ENCODE measurements at places on chromosomes 7 and 10. TPM values are rescaled to one million over a fixed set of nuclear protein-coding genes. Genes with fewer than 3 reads are reported as not detected.
A peak's percentile ranks its signal among the peaks of the same experiment; 100 is the strongest.

DNA sequence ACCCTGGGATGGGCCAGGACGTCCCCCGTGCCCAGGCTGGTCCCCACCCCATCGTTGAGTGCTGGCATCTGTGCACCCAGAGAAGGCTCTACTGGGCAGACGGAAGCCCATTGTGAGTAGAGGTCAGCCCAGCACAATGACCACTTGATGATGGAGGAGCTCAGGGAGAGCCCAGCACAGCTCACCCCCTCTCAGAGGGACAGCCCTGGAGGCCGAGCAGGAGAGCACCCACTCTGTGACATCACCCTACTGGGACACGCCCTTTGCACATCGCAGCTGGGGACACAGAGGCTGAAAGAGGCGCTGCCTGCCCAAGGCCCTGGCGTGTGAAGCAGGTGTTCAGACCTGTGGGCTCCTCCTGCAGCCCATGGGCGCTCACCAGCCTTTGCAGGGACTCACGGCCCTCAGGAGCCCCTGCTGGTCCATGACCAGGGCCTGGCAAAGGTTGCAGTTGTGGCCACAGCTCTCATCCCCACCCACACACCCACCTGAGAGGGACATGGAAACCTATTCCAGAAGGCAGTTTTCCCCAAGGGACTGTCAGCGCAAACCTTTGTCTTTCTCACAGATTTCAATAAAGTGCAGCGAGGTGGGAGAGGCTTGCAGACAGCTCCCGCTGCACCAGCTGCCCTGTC, 67.2 kb upstream of the PPP2R2D start:
- DNase-seq: no peak

DNA sequence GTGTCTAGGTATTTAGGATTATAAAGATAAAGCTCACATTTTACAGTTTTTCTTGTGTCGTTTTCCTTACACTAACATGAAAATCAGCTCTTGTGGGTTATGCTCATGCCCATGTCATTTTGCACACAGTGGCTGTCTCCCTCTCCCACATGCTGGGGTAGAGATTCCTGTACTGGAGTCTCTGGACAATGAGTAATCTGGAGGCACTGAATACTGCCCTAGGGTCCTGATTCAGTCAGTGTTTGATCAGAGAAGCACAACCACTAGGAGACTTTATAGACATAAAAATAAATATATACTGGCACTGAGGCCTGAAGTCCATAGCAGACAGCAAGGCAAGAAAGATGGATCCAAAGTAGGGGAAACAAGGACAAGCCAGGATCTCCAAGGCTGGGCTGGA, 1008.8 kb downstream of the KCNMA1 start:
- no peak for DNase-seq

Gene COL13A1
- total RNA-seq: not detected

- no peak for DNase-seq
Observed at GRCh38 chr10:98485959-98486358, 39.2 kb upstream of the HPS1 start.

Gene ASIC3
- 3.6 TPM for total RNA-seq

Gene NEUROG3
- not detected for total RNA-seq

- no peak for DNase-seq
Observed at GRCh38 chr10:114408968-114409444, 4.7 kb upstream of the AFAP1L2 start.

Gene COX15
- total RNA-seq: 36.5 TPM

GRCh38 chr7:129055861-129056464, 1.1 kb upstream of the TNPO3 start:
- no peak for DNase-seq

DNA sequence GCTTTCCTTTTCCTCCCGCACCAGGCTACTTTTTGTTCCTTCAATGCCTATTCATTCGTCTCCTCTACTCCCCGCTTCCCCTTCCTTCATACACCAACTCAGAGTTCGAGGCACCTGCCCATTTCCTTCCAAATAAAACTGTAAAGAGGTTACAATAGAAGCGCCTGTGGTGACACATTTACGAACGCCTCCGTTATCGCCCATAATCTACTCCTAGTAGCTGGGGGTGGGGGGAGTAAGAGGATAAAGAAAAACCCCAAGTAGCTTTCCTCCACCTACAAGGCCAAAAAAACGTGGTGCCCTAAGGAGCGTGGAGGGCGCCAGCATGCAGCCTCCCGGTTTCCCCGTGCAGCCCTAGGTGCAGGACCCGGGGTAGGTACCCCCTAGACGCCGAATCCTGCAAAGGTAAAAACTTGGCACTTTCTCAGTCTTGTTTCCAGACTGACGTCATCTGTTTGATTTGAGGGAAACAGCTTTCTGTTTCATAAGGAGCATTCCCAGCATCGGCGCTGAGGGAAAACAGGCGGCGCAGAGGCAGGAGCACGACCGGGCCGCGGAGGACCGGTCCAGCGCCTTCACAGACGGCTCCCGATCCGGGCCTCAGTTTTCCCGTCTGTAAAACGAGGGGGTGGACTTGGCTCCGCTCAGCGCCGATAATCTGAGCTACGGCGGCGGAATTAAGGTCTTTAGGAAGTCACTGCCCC, 922 bp downstream of the PPA1 start:
- no peak for DNase-seq

GRCh38 chr10:55410415-55410885, 609.4 kb upstream of the PCDH15 start:
- no peak for DNase-seq

- peak; percentile 68 for DNase-seq
Observed at GRCh38 chr10:6140141-6140841, 51.5 kb downstream of the RBM17 start.

DNA sequence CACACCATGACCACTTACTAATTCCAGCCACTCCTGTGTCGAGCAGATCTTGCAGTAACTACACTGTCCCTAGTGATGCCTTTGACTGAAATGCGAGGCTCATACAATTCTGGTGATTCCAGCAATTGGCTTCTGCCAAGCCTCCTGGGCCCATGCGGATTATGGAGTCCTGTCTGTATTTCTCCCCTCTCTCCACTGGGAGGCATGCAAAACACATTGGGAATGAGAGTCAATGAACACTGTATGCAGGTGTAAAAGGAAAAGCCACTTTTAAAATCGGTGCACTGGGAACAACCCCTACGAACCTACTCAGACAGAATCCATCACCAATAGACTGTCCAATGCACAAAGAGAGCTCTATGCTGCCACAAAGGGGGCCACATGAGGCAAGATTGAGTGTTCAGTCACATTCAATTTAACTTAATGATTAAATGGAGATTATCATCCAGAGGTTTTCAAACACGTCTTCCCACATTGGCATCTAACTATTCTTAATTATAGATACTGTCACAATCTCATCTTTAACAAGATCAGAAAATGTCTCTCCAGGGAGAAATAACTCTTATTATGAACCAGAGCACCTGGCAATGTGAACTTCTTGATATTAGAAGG, 550.6 kb downstream of the GLRX3 start:
- no peak for DNase-seq

DNA sequence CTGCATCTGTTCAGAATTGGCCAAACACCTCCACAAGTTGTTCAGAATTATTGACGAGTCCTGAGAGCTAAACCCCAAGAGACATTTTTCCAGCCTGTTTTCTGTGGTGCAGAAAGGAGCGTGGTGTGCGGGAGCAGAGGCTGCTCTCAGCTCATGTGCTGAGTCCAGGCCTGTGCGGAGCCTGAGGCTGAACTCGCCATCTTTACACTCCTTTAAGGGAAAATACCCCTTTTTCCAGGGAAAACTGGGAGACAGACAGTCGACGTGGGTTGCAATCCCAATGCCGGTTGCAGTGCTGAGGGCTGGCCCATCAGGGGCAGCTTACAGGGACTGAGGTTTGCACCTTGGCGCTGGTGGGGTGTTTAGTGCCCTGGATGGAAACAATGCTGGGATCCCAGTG, 112.2 kb downstream of the ADARB2 start:
- no peak for DNase-seq

Gene NUTM2E
- total RNA-seq: 0.20 TPM
